ENCODE measurements at places on chromosomes 11 and 22. TPM values are rescaled to one million over a fixed set of nuclear protein-coding genes. Genes with fewer than 3 reads are reported as not detected.
A peak's percentile ranks its signal among the peaks of the same experiment; 100 is the strongest.

VSIG2 gene
- 0.80 TPM for polyA plus RNA-seq

- H3K4me3 ChIP-seq, result no peak overlapping the region
- DNase-seq, result no peak
- H3K27me3 ChIP-seq, result no peaks in the 10 kb centered on the region
- H3K4me1 ChIP-seq, result peaks cover 63% of the 10 kb centered on the region
Observed at GRCh38 chr11:12193515-12194336, 83.3 kb downstream of the MICAL2 start.

DNA sequence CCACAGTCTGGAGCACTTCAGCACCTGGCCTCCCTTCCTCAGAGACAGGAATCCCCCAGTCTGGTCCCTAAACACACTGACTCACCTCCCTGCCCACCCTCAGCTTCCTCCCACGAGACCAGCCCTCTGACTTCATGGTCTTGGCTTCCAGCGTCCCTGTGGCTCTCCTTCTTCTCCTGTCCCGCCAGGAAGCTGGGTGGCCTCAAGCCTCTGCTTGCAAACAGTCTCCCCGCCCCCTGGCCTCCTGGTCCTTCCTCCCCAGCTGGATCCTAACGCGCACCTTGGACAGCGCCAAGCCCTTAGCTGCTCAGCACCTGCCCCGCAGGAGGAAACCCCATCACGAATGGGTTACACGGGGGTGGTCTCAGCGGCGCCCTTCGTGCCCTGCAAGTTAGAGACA is 4.5 kb downstream of the NCF4 start:
- H3K4me3 ChIP-seq, result no peak overlapping the region
- no peak for DNase-seq
- peaks cover 7% of the 10 kb centered on the region for H3K36me3 ChIP-seq
- no peaks in the 10 kb centered on the region for H3K27me3 ChIP-seq
- H3K27ac ChIP-seq, result no peak overlapping the region

RCOR2 gene
- not detected for polyA plus RNA-seq

OR52I1 gene
- 0.23 TPM for polyA plus RNA-seq

- H3K27me3 ChIP-seq, result no peaks in the 10 kb centered on the region
- no peaks in the 10 kb centered on the region for H3K36me3 ChIP-seq
- no peaks in the 10 kb centered on the region for H3K4me1 ChIP-seq
- no peak overlapping the region for H3K4me3 ChIP-seq
- DNase-seq, result no peak
Observed at GRCh38 chr11:126837581-126837980, 163.0 kb downstream of the KIRREL3 start.

SDHD gene
- polyA plus RNA-seq, result 302 TPM

PKNOX2 gene
- polyA plus RNA-seq, result not detected

GRCh38 chr22:16917144-16918003 is 90.6 kb downstream of the GAB4 start:
- no peak overlapping the region for H3K4me3 ChIP-seq
- DNase-seq, result peak; percentile 14
- no peaks in the 10 kb centered on the region for H3K4me1 ChIP-seq
- H3K36me3 ChIP-seq, result no peaks in the 10 kb centered on the region
- H3K27me3 ChIP-seq, result no peaks in the 10 kb centered on the region
- H3K27ac ChIP-seq, result no peak overlapping the region

ANAPC15 gene
- 105 TPM for polyA plus RNA-seq

GSTP1 gene
- 245 TPM for polyA plus RNA-seq

DNA sequence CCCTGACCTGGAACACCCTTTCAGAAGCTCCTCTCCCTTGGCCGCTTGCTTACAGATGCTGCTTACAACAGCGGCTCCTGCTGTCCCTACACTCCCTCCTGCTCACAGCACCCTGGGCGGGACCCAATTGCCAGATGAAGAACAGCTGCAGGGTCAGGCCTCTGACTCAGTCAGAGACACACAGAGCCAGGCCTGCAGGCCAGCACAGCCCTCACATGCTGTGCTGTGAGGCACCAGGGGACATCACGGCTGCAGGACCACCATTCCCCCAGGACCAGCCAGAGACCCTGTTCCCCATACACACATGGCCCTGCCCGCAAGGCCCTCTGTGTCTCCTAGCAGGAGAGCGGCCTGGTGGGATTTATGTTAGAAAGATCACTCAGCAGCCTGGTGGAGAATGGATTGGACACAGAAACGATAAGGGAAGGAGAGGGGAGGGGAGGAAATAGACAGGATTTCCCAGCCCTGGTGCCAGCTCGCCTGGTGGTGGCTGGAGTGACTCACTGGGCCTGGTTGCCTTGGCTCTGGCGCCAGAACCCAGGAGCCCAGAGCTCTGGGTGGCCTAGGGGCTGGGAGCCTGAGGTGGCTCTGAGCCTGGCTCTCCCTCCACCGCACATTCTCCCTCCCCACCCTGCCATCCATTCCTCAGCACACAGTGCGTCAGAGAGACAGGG is 6.7 kb downstream of the CAPN5 start:
- H3K36me3 ChIP-seq, result no peaks in the 10 kb centered on the region
- H3K27ac ChIP-seq, result no peak overlapping the region
- H3K4me3 ChIP-seq, result no peak overlapping the region

DNA sequence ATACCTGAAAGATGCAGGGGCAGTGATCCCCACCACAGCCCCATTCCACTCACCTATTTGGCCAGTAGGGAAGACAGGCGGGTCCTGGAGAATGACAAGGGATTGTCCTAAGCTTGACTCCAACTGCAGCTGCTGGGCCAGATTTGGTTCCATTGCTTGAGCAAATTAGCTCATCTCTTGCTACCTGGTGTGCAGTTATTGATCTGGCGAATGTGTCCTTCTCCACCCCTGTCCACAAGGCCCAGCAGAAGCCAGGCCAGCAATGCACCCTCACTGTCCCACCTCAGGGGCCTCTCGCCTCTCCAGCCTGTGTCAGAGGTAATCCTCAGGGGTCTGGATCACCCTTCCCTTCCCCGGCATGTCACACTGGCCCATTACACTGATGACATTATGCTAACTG is 23.3 kb downstream of the TSPAN32 start:
- no peaks in the 10 kb centered on the region for H3K4me1 ChIP-seq
- no peak overlapping the region for H3K27ac ChIP-seq
- no peak overlapping the region for H3K4me3 ChIP-seq
- H3K36me3 ChIP-seq, result no peaks in the 10 kb centered on the region
- no peaks in the 10 kb centered on the region for H3K27me3 ChIP-seq

SLC22A25 gene
- polyA plus RNA-seq, result not detected

PPM1F gene
- polyA plus RNA-seq, result 5.3 TPM

Measured in CD4-positive, alpha-beta memory T cell (primary cell).